ENCODE measurements at places on chromosomes 2 and 18.

DNA sequence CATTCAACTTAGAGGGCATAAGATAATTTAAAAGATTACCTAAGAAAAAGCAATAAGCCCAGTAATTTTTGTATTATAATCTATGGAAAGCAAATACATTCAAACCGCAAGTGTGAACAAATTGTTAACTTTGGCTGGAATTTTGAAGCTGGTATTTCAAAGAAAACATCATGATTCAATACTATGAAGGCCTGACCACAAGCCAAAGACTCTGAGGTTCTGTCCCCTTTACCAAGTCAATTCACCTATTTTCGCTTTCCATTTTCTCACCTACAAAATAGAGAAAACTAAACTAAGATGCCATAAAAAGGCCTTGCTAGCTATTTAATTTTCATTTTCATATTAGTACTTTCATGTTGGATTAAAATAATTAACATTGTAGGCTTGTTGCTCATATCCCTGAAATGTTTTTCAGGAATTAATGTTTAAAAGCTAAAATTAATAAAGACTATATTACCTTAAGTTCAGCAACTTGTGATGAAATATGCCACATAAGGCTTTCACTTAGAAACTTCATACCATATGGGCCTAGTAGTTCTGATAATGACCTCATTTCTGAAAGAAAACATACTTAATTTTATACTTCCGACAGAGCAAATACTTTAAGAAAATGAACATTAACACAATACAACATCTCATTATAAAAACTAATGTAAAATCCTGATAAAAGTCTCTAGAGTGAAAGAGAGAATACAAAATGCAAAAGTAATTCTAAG lies 85.7 kb upstream of the FRZB start:
- no peak for DNase-seq

GRCh38 chr2:27893006-27893405 lies 2.5 kb downstream of the BABAM2 start:
- DNase-seq, result no peak

DNA sequence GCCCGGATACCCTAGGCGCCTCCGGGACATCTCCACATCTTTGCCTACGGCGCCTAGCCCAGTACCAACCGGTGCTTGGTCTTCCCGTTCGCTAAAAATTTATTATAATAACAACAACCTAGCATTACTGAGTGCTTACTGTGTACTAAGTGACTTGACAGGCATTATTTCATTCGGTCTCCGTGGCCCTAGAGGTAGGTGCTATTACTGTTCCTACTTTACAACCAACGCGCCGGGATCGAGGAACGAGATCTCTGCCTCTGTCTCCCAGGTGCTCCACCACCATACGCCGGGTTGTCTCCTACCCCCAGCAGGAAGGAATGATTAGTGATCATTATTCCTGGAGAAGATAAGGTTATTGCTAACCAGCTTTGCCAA lies 657 bp upstream of the BIN1 start:
- no peak for DNase-seq

GRCh38 chr18:78868330-78869316 lies 111.0 kb upstream of the SALL3 start:
- DNase-seq, result no peak

GRCh38 chr18:58520969-58521368 lies 107.9 kb downstream of the ALPK2 start:
- DNase-seq, result peak; percentile 25

DNA sequence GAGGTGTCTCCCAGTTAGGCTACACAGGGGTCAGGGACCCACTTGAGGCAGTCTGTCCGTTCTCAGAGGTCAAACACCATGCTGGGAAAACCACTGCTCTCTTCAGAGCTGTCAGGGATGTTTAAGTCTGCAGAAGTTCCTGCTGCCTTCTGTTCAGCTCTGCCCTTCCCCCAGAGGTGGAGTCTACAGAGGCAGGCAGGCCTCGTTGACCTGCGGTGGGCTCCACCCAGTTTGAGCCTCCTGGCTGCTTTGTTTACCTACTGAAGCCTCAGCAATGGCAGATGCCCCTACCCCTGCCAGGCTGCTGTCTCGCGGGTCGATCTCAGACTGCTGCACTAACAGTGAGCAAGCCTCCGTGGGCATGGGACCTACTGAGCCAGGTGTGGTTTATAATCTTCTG lies 346.3 kb downstream of the CELF4 start:
- DNase-seq, result no peak

GRCh38 chr2:119259296-119259860 lies 35.7 kb downstream of the STEAP3 start:
- DNase-seq, result no peak

DNA sequence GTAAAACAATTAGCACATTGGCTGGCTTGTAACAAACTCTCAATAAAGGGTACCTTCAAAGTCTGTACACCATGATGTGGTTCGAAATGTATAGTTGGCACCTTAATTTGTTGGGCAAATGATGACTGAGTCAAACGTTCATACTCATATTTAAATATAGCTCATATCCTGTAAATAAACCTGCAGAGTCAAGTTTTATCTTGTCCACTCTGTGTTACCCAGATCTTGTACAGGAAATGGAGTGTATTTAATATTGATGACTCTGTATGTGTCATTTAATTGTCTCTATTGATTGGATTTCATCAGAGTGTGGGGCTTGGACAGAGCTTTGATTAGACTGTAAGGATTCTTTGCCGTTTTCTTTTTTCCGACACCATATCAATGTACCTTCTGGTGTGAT lies 805.6 kb upstream of the ZEB2 start:
- no peak for DNase-seq

GRCh38 chr2:182452456-182452990 lies 25.7 kb upstream of the PDE1A start:
- no peak for DNase-seq
